Neuronal stem cell (in vitro differentiated cells): ENCODE measurements at places on chromosomes 11 and 22.

DNA sequence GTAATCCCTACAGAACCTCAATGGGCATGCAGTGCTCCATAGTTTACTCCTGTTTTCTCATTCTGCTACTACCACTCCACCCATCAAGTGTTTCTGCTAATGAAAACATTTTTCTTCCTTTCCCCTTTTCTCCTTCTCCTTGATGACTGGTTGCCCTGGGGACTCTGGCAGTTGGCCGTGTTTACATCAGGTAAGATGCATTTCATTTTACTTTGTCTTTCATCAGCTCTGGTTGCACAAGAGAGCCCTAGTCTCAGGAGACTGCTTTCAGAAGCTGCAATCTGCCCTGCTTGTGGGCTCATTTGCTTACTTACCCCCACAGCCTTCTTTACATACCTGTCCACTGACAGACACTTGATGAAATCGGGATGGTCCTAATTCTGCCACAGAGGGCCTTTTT is 19.6 kb upstream of the LIMK2 start:
- DNase-seq: no peak

- no peak for DNase-seq
Measured at GRCh38 chr11:45918962-45919675, 1.4 kb upstream of the PEX16 start.

DNA sequence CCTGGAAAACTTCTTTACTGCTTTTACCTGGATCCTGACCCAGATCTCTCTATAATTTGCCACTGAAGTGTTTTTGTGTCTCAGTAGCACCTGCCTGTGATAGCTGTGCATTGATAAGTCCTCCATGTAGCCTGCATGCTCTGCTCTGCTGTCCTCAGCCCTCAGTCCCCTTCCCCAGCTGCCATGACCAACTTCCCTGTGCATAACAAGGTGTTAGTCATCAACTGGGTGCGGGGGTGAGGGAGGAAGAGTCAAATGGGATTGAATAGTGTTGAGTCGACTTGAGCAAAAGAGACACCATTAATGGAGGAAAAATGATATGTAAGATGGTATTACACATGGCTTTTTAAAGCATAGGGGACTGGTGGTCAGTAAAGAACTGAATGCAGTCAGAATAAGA is 92.2 kb upstream of the PLET1 start:
- DNase-seq: no peak

- DNase-seq: no peak
Measured at GRCh38 chr11:82288471-82288870, 445.2 kb downstream of the FAM181B start.

- DNase-seq: no peak
Measured at GRCh38 chr11:67260406-67260805, 5.9 kb upstream of the GRK2 start.
